Stimulated activated CD4-positive, alpha-beta T cell treated with anti-CD3 and anti-CD28 coated beads, Interleukin-12 subunit alpha, Interleukin-12 subunit beta, amount 100 ng/mL, for 24 hours (primary cell): ENCODE measurements at places on chromosomes 1 and 21.

DNA sequence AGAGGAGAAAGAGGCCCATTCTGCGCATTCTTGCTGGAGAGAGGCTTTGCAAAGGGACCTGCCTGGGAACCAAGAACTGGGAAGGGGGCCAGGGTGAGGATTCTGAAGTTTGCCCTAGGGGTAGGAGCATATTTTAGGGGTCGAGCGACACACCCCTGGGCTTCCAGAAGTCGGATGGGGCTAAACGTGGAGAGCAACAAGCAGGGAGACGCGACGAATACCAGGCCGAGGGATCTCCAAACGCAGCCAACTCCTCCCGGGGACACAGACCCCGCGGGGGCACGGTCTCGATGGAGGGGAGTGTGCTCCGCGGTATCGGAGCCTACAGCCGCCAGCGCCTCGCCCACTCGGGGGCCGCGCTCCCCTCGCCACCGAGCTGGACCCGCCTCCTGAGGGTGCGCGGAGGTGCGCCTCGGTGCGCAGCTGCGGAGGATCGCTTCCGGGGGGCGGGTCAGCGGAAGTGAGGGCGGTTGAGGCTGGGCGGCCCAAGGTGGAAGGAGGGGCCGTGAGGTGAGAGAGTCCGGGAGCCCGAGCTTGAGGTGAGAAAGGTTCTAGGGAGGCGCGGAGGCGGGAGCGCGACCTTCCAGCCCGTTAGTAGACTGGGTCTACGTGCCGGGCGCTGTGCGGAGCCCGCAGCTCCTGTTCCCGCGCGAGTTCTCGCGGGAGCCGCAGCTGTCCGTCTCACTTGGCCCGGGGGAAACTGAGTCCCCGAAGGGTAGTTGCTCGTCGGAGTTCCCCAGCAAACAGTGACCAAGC lies at the start of gene MTFR1L:
Gene MTFR1L, plus strand, starts transcription at position 464 of the 756 bp plus-strand sequence. CDS start 3,151 bp downstream, outside the sequence.
- DNase-seq = peak; percentile 88

- DNase-seq = no peak
These were observed 40.0 kb upstream of the IKBKE start for GRCh38 chr1:206430031-206430983.

DNA sequence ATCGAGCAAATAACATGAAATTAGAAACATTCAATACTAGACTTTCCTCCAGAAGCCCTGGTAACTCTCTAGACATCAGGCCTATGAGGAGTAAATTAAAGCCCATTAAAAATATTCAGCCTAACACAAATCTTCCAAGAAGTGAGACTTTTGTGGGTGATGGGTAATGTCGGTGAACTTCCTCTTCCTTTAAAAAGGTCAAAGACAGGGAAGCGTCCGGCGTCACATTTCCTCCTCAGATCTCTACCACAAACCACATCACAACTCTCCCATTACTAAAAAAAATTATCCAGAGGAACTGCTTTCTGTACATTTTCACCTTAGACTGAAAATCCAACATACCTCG lies 1.4 kb downstream of the EIF4G3 start:
- peak; percentile 11 for DNase-seq

DNA sequence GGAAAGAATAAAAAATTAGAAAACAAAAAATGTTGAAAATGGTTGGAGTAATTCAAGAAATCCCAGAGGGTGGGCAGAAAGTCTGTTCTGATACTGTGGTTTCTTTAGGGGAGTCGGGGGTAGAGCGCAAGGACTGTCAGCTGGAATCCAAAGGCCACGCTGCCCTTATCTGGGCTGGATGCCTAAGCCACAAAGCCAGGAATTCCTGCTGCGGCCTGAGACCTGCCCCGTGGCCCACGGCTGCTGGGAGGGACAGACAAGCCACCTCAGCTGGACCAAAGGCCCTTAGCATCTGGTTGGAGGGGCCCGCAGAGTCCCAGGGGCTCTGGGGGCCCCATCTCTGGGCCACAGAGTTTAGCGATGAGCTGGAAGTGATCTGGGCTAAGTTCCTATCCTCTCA lies 60.2 kb downstream of the DMRTB1 start:
- no peak for DNase-seq

- no peak for DNase-seq
These were observed 32.3 kb downstream of the SLC9A1 start for GRCh38 chr1:27122652-27123051.

- DNase-seq = no peak
These were observed 2.0 kb downstream of the KRTAP10-6 start for GRCh38 chr21:44590311-44590721.

DNA sequence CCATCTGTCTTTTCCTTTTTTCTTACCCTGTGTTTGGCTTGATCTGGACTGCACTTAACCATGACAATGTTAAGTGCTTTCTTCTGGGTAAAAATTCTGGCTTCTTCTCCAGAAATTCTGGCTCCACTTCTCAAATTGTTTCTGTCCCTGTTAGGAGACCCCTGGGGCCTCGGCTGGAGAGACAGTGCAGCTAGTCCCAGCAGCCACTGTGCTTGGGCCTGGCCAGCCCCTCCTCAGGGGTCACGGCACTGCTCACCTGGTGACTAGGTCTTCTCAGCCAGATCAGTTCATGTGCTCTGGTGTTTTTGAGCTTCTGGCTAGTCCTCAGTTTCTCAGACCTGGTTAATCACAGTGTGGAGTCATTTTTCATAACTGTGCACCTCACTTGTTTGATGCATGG lies 72.4 kb downstream of the ADARB1 start:
- no peak for DNase-seq

DNA sequence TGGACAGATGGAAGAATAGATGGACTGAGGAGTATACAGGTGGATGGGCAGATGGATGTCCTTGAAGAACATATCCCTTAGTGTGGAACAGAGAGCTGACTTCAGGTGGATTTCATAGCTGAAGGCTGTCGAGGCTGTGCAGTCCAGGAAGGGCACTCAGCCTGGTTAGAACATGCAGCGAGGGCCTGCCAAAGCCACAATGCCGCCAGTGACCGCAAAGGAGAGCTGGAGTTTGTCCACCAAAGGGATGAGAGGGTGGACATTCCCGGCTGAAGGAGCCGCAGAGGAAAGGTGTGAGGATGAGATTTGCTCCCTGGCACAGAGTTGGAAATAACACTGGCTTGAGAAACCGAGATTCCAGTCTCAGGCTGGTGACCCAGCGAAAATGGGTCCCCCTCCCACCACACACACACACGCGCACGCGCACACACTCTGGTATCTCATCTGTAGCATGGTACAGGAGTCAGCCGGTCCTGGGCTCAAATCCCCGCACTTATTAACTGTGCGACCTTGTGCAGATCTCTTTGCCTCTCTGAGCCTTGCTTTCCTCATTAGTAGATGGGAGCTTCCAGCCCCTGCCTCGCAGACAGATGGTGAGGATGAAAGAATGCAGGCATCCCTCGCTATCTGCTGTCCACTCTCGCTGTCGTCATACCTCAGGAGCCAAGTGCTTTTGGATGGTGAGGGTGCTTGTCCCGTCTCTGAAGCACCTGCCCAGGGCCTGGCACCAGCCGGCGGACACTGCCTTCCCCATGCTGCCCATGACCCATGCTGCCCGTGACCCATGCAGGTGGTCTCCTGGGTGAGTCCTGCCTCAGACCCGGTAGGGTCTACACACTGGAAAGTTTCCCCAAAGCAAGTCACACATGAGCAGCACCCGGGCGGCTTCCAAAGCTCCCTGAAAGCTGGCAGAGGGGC lies 26.8 kb upstream of the EFHD2 start:
- no peak for DNase-seq

GRCh38 chr1:210232511-210233215 lies at the start of gene SERTAD4:
Gene SERTAD4, plus strand, starts transcription at chr1:210232796. Its CDS starts 5,165 bp downstream, at chr1:210237961.
- DNase-seq = no peak

DNA sequence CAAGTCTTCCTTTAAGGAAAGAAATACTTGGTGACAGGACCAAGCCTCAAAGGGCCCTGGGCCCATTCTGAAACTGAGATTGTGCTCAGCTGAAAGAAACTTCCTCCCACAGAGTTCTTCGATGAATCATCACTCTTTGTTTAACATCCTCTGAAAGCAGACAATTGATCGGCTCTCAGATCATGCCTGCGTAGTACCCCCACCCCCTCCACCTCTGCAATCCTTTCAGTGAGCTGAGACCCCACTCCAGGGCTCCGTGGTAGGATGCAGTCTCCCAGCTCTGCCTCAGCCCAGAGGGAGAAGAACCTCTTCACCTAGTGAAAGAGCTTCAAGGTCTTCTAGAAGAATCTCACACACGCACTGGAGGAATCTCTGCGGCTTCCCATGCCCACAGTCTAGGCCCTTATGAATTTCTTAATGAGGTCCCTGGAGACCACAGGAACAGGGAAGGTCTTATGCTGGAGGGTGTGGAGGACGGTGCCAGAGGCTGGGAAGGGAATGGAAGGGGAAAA lies 104.9 kb upstream of the SOD1 start:
- DNase-seq = peak; percentile 24
